Frontal cortex (tissue), 4 donors: ENCODE measurements at places on chromosomes 13 and 19. TPM values are rescaled to one million over a fixed set of nuclear protein-coding genes. Genes with fewer than 3 reads are reported as not detected.

DNA sequence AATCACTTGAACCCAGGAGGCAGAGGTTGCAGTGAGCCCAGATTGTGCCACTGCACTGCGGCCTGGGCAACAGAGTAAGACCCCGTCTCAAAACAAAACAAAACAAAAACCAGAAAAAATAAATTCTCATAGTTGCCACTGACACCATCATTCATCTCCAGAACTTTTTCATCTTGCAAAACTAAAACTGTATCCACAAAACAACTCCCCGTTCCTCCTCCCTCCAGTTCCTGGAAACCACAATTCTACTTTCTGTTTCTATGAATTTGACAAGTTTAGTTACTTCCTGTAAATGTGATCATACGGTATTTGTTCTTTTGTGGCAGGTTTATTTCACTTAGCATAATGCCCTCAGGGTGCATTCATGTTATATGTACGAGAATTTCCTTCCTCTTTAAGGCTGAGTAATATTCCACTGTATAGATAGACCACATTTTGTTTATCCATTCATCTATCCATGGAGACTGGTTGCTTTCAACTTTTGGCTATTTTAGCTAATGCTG, 13.2 kb upstream of the ADGRE5 start:
- DNase-seq: no peak

GRCh38 chr19:34269968-34270621, 15.7 kb downstream of the GARRE1 start:
- DNase-seq: no peak

DNA sequence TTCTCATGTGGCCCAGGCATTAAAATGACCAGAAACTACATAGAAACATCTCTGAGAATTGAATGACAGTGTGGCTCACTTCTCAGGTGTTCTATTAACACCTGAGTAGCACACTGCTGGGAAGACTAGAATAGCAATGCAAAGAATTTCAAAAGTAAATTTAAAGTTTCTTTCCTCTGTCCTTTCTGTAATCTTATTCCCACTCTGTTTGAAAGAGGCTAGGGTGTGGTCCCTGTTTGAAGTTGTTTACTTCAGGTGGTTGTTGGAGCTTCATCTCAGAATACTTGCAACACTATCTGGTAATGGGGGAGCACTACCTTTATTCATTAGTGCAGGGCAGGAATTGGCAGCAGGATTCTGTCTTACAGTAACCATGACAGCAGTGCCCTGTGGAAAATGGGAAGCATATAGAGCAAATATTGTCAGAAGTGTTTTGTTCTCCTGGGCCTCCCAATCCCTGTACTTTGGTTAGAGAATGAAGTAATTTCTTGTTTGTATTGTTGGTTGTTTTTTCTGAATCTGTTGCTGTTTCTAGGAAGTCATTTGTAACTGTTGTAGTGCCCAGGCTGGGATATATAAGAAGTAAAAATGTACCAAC, 1210.2 kb upstream of the ATXN8OS start:
- no peak for DNase-seq

GRCh38 chr13:108345016-108345415, 75.5 kb downstream of the TNFSF13B start:
- DNase-seq: no peak

The GPR4 gene
- total RNA-seq: under 0.01 TPM

- DNase-seq: no peak
These were observed 72.4 kb downstream of the TSHZ3 start for GRCh38 chr19:31276831-31277230.

DNA sequence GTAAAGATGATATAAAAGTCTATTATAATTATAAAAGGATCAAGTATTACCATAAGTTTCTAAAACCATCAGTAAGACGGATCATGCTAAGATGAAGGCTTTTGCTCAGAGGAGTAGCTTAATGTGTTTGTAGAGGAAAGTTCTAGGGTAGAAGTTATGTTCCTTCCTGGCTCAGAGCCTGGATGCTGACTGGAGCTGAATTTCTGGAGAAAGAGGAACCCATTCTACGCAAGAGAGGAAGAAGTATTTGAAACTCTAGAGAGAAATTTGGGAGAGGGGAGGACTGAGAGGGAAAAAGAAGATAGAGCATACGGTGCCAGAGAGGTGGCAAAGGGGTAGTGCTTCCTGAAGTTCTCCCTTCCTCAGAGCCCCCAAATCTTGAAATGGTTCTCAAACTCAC, 51.4 kb upstream of the SGCG start:
- no peak for DNase-seq

GRCh38 chr19:33096005-33096404, 15.0 kb downstream of the GPATCH1 start:
- DNase-seq: no peak

The LENG1 gene
- 7.3 TPM for total RNA-seq

GRCh38 chr19:58434217-58434616, 5.7 kb downstream of the ZNF132 start:
- no peak for DNase-seq

GRCh38 chr19:13082192-13083007, 20.3 kb downstream of the LYL1 start:
- no peak for DNase-seq

The KPNA3 gene
- total RNA-seq: 66.9 TPM

- no peak for DNase-seq
These were observed 393.0 kb downstream of the ITGBL1 start for GRCh38 chr13:101845245-101846020.

DNA sequence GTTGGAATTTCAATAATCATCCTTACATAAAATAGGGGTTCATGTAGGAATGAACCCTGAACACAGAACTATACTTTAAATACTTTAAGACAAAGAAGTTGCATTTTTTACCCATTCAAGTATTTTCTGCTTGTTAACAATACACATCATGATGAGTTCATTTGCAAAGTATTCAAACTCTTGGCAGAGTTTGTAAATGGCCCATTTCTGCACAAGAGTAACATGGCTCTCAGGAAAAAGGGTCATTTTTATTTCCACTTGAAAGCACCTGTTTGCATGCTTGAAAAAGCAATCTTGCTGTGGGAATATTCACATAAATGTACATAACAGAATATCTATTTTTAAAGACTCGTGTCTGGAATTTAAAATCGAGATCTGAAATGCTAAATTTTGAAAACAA, 18.1 kb downstream of the ESD start:
- DNase-seq: no peak

DNA sequence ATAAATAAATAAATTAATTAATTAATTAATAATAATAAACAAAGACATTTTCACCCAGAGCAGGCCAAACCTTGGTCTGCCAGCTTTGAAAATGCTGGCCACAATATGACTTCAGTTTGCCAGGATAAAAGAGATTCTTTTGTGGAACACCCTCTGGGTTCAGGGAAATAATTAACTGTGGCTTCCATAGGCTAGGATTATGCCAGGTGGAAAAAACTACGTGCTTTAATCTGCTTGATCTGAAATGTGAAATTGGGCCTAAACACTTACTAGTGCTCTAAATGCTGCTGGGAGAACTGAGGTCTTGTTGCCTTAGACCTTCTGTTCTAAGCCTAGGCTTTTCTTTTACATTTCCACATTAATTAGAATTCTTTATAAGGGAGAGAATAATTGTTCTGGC, 650.0 kb downstream of the DIAPH3 start:
- no peak for DNase-seq

GRCh38 chr13:35838356-35838755, 292.8 kb downstream of the DCLK1 start:
- no peak for DNase-seq

DNA sequence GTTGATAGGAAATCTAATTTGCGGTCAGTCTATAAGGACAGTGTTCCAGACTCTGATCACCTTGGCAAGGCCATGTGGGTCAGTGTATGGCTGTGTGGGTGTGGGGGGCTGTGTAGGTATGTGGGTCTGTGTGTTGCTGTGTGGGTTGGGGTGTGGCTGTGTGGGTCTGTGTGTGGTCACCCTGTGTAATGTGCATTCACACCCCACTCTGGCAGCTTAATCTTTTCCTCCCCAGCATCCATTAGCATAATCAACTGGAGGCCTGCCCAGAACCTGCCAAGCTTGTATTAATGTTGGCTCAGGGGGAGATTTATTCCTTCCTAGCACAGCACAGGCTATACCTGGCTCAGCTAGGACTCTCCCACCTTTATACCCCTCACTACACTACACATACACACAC, 203.2 kb downstream of the TUBA3C start:
- DNase-seq: no peak

GRCh38 chr13:97367016-97367822, 66.8 kb upstream of the RAP2A start:
- DNase-seq: no peak

The PNMA8A gene
- total RNA-seq: 68.1 TPM

DNA sequence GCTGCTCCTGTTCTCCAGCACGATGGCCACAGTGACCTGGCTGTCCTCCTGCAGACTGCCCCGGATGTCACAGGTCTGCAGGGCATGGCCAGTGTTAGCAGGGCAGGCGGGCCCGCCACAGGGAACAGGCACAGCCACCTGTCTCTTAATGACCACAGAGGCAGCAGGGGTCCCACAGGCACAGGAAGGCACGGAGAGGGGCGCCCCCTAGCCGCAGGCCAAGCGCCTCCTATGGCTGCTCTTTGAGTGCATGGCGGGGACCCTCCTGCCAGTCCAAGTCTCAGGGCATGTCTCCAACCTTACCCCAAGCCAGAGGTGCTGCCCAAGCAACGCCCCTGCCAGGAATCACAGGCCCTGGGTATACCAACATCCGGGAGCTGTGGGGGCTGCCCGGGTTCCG, 14.1 kb downstream of the IZUMO4 start:
- no peak for DNase-seq

The GPR180 gene
- total RNA-seq: 10.2 TPM

DNA sequence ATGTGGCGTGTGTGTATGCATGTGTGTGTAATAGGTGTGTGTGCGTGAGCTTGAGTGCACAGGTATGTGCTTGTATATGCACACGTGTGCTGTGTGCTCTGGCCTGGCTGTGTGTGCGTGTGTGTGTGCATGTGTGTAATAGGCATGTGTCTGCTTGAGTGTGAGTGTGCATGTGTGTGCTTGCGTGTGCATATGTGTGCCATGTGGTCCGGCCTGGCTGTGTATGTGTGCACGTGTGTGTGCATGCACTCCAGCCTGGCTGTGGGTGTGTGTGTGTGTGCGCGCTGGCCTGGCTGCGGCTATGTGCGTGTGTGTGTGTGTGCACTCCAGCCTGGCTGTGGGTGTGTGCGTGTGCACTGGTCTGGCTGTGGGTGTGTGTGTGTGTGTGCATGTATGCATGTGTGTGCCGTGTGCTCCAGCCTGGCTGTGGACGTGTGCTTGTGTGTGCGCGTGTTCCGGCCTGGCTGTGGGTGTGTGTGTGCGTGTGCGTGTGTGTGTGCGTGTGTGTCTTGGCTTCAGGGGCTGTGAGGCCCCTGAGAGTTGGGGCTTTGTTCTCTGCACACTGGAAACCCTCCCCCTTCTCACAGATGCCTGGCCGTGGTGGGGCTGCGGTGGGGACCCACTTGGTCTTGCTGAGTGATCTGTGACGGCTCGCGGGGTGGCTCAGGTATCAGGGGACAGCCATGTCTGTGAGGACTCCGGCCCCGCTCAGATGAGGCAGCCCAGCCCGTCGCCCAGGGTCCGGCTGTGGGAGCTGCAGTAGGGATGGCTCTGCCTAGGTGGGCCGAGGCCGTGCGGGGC, 8.2 kb downstream of the SPPL2B start:
- no peak for DNase-seq

GRCh38 chr13:110359840-110360301, 52.8 kb downstream of the COL4A2 start:
- DNase-seq: no peak

DNA sequence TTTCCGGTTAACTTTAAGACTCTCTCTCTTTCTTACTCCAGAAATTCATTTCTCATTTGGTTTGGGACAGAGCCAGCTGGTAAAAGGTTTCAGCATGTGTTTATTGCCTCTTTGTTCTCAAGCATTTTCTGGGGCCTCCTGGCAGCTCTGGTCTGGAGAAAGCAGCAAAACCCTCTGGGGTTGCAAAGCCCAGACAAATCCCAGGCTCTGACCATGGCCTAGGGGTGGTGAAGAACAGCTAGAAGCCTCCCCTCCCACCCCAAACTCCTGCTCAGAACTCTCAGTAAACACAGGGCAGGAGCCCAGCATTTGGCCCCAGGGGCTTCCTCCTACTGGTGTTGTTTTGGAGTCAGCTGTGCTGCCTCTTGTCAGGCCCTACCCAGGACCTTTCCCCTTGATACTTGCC, 124.2 kb upstream of the SERP2 start:
- no peak for DNase-seq

DNA sequence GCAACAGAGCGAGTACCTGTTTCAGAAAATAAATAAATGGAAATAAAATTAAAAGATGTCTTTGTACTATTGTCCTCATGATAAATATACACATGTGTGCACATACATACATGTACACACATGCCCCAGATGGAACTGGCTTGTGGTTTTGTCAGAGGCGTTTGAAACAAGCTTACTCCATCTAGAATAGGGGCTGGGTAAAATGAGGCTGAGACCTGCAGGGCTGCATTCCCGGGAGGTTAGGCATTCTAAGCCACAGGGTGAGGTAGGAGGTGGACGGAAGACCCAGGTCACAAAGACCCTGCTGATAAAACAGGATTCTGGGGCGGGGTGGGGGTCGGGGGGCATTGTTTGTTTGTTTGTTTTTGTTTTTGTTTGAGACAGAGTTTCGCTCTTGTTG, 8.1 kb upstream of the SIN3B start:
- no peak for DNase-seq

- no peak for DNase-seq
These were observed 56.1 kb downstream of the DNAJC15 start for GRCh38 chr13:43079392-43079931.

The KLHL1 gene
- total RNA-seq: 70.9 TPM
